ENCODE measurements at places on chromosomes 6 and 20.

DNA sequence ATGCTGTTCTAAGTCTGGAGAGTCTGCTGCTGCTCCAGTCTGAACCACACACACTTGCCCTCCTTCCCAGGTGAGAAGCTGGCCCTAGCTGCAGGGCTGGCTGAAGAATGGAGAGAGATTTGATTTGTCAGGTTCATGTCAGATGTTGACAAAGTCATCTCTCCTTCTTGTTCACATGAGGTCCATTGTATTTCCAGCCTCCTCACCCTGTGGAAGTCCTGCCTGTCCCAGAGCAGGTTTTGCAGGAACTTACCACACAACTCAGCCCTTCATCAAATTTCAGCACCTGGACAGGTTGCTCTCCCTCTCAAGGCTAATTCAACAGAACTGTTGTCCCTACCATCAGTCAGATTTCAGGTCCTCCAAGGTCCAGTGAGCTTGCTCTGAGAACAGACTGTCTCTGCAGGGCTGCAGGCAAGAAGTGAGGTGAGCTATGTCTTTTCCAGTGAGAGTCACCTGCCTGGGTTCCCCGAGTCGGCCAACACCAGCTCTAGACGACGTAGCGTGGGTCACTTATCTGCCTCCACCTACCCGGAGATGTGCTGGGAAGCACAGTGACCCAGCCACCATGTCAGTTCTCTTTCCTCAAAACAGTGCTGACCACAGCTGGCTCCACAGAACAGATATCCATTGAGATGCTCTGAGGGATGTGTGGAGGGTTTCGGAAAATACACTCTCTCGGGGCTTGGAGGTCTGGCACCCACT, 58.0 kb upstream of the CD93 start:
- no peak overlapping the region for H3K27ac ChIP-seq
- no peaks in the 10 kb centered on the region for H3K36me3 ChIP-seq
- no peak overlapping the region for H3K4me3 ChIP-seq
- DNase-seq: no peak
- H3K27me3 ChIP-seq: no peaks in the 10 kb centered on the region

- H3K27me3 ChIP-seq: no peaks in the 10 kb centered on the region
- DNase-seq: no peak
- no peaks in the 10 kb centered on the region for H3K36me3 ChIP-seq
- no peak overlapping the region for H3K4me3 ChIP-seq
- H3K4me1 ChIP-seq: no peaks in the 10 kb centered on the region
These were observed 172.9 kb upstream of the CDYL start for GRCh38 chr6:4603291-4603690.

DNA sequence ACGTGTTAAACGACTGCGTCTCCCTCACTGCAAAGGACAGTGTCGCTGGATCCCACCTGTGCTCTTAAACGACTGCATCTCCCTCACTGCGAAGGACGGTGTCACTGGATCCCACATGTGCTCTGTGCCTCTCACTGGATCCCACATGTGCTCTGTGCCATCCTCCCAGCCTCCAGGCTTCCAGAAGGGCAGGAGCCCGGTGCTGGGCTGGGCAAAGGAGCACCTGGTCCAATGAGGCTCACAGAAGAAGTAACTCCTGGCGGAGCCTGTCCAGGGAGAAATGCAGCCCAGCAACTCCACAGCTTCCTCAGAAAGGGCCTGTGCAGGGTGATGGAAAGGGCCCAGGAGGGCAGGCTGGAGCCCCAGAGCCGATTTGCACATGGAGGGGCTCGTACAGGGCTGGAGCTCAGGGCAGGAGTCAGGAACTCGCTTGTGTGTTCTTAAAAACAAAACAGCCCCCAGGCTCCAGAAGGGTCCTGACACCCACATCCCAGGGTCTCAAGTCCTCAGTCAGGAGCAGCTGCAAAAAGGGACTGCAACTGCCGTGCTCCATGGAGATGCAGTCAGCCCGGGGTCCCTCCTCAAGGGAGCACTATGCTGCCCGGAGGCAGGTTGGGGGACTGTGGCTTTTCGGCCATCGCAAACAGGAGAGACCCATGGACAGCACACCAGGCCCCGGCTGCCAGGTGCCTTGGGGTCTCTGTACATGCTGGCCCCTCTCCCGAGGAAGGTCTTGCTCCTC, 52.7 kb downstream of the DLL1 start:
- no peaks in the 10 kb centered on the region for H3K4me1 ChIP-seq
- DNase-seq: no peak
- H3K27me3 ChIP-seq: no peaks in the 10 kb centered on the region
- H3K36me3 ChIP-seq: no peaks in the 10 kb centered on the region
- H3K4me3 ChIP-seq: no peak overlapping the region
- no peak overlapping the region for H3K27ac ChIP-seq

DNA sequence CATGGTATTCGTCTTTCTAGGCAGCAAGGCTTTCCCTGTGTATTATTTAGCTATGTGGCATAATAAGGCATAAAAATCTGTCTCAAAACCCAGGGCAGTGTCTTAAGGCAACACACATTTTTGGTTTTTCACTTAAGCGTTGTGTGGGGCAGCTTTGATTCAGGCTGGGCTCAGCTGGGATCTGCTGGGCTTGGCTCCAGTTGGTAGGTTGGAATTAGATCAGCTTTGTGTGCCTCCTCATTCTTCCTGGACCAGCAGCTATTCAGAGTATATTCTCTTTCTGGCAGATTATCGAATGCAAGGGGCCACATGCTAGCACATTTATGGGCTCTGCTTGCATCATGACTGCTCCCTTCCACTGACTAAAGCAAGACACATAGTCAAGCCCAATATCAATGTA, 487.9 kb downstream of the RFPL4B start:
- H3K27me3 ChIP-seq: no peaks in the 10 kb centered on the region
- no peaks in the 10 kb centered on the region for H3K36me3 ChIP-seq
- no peak overlapping the region for H3K27ac ChIP-seq
- H3K4me1 ChIP-seq: no peaks in the 10 kb centered on the region
- no peak overlapping the region for H3K4me3 ChIP-seq

DNA sequence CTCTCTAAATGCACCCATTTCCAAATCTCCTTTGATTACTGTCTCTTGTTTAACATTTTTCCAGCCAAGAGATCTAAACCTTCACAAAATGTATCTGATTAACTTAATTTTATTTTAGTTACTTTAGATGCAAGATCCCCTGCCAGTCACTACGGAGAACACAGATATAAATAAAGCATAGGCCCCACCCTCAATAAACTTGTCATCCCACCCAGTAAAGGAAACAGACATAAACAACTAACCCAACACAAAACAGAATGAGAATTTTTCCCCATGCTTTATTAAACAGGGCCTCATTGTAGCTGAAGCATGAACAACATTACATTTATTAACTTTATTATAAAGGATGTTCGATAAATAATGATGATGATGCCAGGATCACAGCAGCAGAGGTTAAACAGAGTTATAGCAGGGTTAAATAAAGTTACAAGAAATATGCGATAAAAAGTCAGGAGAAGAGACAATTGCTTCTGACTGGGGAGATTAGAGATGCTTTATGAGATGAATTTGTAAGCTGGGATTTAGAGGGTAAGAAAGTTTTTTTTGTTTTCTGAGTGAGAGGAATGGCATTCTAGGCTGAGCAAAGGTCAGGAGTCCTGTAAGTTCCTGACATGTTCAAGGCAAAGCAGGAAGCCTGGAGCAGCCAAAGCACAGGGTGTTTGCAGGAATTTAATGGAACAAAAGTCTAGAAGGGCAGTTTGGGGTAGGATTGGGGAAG, 41.1 kb downstream of the TFAP2A start:
- no peaks in the 10 kb centered on the region for H3K36me3 ChIP-seq
- H3K4me3 ChIP-seq: no peak overlapping the region

DNA sequence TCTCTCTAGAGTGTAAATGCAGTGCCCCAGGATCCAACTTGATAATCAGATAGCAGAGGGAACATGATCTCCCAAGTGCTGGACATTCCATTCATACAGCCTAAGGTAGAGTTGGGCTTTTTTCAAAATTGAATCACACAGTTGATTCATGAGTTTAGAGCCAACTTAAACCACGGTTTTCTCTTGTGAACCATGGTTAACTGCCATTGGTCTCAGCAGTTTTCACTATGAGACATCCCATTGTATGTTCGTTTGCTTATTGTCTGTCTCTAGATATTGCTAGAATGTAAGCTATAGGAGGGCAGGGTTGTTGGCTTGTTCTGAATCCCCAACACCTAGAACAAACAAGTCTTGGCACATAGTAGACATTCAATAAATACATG, 37.2 kb upstream of the TAF8 start:
- peaks cover 39% of the 10 kb centered on the region for H3K4me1 ChIP-seq
- H3K4me3 ChIP-seq: no peak overlapping the region
- H3K27me3 ChIP-seq: no peaks in the 10 kb centered on the region
- H3K27ac ChIP-seq: no peak overlapping the region
- DNase-seq: no peak
- H3K36me3 ChIP-seq: peaks cover 22% of the 10 kb centered on the region

GRCh38 chr6:7433121-7433617, 43.6 kb downstream of the RIOK1 start:
- no peaks in the 10 kb centered on the region for H3K4me1 ChIP-seq
- DNase-seq: no peak
- H3K36me3 ChIP-seq: no peaks in the 10 kb centered on the region
- no peaks in the 10 kb centered on the region for H3K27me3 ChIP-seq
- H3K4me3 ChIP-seq: no peak overlapping the region
- no peak overlapping the region for H3K27ac ChIP-seq

DNA sequence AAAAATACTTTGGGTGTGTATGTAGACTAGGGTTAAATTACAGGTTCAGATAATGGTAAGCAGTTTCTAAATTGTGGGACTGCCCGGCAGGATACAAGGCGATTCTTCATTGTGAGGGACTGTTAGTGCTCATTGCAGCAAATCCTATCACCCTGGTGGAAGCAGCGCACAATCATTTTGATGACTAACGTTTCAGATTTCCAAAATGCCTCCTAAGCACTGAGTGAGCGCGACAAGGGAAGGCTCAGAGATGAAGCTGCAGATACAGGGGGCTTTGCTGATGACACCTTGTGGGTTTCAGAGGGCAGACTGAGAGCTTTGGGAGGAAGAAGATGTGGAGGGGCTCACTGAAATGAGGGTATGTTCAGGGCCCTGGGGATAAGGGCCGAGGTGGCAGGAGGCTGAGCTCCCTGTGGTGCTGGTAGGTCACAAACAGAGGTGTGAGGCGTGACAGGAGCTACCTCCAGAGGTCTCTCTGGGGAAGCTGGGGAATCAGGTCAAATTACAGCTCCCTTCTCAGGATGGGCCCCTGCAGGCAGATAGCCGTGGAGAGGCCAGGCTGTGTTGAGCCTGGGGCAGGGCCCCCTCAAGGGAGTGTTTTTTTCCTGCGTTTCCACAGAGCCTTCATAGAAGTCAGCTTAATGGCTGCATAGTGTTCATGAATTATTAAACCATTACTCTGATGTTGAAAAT, 84.5 kb upstream of the FYN start:
- H3K27me3 ChIP-seq: no peaks in the 10 kb centered on the region
- no peak overlapping the region for H3K27ac ChIP-seq
- no peak overlapping the region for H3K4me3 ChIP-seq
- DNase-seq: no peak
- H3K36me3 ChIP-seq: no peaks in the 10 kb centered on the region

DNA sequence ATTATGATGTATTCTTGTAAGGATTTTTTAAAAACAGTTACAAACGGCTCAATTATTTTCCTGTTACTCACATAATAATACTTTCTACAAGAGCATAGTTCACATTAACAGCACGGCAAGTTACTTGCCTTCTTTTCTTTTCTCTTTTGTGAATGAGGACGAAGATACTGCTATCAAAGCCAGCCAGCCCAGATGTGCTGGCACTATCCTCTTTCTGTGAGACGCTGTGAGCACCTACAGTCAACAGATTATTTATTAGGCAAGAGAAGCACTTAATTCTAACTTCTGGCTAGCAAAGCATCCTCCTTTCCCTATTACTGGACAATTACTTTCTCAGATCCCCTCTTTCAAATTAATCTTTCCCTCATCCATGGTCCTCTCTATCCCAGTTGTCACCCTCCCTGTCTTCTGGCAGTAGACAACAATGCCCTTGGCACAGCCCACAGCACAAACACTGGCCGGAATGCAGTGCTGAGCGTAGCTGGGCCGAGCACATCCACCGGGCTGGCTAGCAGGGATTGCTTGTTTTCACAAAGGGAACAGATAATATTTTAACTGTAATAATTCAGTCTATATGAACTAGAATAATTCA, 262.1 kb downstream of the FOXC1 start:
- H3K4me3 ChIP-seq: no peak overlapping the region
- no peak for DNase-seq
- H3K27ac ChIP-seq: no peak overlapping the region
- no peaks in the 10 kb centered on the region for H3K4me1 ChIP-seq
- H3K27me3 ChIP-seq: no peaks in the 10 kb centered on the region

- no peaks in the 10 kb centered on the region for H3K36me3 ChIP-seq
- H3K27ac ChIP-seq: no peak overlapping the region
- H3K4me3 ChIP-seq: no peak overlapping the region
- no peak for DNase-seq
- H3K4me1 ChIP-seq: no peaks in the 10 kb centered on the region
These were observed 565.9 kb upstream of the RNF217 start for GRCh38 chr6:124396361-124396760.

GRCh38 chr6:89769572-89769971, 50.0 kb downstream of the MDN1 start:
- no peaks in the 10 kb centered on the region for H3K4me1 ChIP-seq
- H3K4me3 ChIP-seq: no peak overlapping the region
- DNase-seq: no peak
- H3K36me3 ChIP-seq: peaks cover 53% of the 10 kb centered on the region

DNA sequence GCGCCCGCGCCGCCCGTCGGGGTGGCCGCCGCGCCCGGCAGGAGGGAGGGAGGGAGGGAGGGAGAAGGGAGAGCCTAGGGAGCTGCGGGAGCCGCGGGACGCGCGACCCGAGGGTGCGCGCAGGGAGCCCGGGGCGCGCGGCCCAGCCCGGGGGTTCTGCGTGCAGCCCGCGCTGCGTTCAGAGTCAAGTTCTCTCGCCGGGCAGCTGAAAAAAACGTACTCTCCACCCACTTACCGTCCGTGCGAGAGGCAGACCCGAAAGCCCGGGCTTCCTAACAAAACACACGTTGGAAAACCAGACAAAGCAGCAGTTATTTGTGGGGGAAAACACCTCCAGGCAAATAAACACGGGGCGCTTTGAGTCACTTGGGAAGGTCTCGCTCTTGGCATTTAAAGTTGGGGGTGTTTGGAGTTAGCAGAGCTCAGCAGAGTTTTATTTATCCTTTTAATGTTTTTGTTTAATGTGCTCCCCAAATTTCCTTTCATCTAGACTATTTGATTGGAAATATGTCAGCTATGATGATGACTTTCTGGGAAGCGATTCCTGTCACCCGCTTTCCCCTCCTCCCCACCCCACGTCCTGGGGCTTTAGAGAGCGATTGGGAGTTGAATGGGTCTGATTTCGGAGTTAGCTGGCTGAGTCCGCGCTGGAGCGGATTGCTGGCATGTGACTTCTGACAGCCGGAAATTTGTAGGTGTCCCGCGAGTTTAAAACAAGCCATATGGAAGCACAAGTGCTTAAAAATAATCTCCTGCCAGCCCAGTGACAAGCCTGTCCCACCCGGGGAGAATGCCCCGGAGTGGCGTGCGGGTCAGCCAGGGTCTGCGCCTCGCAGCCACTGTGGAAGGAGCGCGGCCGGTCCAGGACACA, 1.1 kb downstream of the ESR1 start:
- H3K36me3 ChIP-seq: no peaks in the 10 kb centered on the region
- no peak for DNase-seq
- H3K4me3 ChIP-seq: no peak overlapping the region
- no peaks in the 10 kb centered on the region for H3K4me1 ChIP-seq
- no peak overlapping the region for H3K27ac ChIP-seq
- peaks cover 8% of the 10 kb centered on the region for H3K27me3 ChIP-seq

GRCh38 chr6:13788820-13789219, 25.5 kb downstream of the MCUR1 start:
- H3K27ac ChIP-seq: no peak overlapping the region
- H3K36me3 ChIP-seq: peaks cover 8% of the 10 kb centered on the region
- H3K4me1 ChIP-seq: no peaks in the 10 kb centered on the region
- no peak overlapping the region for H3K4me3 ChIP-seq
- no peak for DNase-seq

All from effector memory CD4-positive, alpha-beta T cell (primary cell).